ENCODE measurements at places on chromosomes 12 and 14.

GRCh38 chr12:127083008-127083949 lies 1183.7 kb upstream of the TMEM132C start:
- peak; percentile 37 for DNase-seq

DNA sequence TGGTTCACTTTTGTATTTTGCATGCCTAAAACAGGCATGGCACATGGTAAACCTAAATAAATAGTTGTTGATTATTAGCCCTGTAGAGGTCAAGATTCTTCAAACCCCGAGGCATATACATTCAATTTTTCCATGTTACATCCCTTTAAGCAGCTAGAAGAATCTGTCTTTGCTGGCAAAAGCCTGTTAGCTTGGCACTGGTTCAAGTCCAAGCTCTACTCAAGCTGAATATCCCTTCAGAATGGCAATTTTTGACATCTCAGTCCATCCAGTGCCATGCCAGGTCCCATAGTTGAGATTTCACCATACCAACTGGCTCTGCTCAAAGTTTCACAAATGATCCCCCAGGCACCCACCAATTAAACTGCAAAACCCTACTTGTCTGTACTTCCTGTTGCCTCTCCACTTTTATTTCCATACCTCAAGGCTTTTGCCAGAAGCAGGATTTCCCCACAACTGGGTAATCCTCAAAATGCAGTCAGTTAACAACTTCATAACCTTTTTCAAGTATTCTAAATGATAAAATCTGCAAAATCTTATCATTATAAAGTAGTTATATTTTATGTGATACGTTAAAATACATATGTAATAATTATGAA lies 9.0 kb upstream of the DCN start:
- DNase-seq, result no peak

- DNase-seq, result peak; percentile 79
These were observed at the start of gene NFATC4 for GRCh38 chr14:24367514-24368211. Gene NFATC4 (plus strand): TSS chr14:24368184. CDS start chr14:24368341, 157 bp downstream.

DNA sequence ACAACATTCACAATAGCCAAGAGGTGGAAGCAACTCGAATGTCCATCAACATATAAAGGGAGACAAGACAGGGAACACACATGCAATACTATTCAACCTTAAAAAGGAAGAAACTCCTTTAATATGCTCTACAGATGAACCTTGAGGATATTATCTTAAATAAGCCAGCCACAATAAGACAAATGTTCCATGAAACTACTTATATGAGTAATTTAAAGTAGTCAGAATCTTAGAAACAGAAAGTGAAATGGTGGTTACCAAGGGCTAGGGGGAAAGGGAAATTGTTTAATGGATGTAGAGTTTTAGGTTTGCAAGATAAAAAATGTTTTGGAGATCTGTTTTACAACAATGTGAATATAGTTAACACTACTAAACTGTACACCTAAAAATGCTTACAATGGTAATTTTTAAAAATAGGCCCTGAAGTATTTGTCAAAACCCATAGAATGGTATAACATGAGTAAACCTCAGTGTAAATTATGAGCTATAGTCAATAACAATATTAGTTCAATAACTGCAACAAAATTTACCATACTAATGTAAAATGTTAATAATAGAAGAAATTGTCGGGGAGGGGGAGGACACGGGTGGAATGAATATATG lies 71.1 kb downstream of the EGLN3 start:
- DNase-seq, result no peak

GRCh38 chr14:95361373-95362137 lies 41.8 kb upstream of the CLMN start:
- DNase-seq, result no peak

GRCh38 chr12:113245695-113246477 lies 24.6 kb downstream of the TPCN1 start:
- peak; percentile 76 for DNase-seq

GRCh38 chr14:78202163-78202562 lies 32.0 kb downstream of the NRXN3 start:
- DNase-seq, result no peak

DNA sequence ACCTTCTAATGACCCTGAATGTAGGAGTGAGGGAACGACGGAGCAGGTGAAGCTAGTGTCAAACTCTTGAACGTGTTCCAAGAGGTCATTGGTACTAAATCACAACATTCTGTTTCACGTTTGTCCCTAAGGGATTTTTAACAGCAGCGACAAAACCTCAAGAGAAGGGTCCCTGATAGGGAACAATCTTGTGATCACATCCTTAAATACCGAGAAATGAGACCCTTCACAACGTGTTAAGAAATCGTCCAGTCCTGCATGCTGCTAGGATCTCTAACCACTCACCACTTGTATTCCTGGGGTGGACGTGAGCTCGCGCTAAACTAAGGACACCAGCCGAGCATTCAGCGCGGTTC lies 134.1 kb upstream of the KRAS start:
- no peak for DNase-seq

DNA sequence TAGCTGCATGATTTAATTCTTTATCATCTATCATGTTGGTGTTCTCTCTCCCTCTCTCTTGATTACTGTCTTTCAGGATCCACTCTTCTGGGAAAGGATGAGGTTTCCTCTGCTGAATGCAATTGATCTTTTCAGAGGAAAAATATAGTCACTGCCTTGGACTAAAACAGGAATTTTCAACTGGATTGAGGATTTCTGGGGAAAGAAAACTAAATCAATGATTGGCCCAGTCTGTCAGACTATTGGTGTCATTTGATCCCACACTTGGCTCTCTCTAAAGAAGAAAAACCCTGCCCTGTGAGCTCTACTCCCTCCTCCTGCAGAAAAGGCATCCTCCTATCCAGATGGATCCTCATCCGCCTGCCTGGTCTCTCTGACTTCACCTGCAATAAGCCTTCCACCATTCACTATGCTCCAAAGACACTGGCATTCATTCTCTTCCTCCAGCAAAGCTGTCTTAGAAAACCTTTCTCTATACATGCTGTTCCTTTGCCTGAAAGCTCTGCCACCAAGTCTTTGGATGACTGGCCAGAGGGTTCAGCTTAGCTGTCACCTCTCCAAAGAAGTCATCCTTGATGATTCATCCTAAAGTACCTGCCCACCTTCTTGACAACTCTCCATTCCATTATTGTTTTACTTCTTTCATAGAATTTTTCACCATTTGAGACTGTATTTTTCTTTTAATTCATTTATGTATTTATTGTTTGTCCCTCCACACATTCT lies 127.7 kb upstream of the CAND1 start:
- DNase-seq, result no peak

DNA sequence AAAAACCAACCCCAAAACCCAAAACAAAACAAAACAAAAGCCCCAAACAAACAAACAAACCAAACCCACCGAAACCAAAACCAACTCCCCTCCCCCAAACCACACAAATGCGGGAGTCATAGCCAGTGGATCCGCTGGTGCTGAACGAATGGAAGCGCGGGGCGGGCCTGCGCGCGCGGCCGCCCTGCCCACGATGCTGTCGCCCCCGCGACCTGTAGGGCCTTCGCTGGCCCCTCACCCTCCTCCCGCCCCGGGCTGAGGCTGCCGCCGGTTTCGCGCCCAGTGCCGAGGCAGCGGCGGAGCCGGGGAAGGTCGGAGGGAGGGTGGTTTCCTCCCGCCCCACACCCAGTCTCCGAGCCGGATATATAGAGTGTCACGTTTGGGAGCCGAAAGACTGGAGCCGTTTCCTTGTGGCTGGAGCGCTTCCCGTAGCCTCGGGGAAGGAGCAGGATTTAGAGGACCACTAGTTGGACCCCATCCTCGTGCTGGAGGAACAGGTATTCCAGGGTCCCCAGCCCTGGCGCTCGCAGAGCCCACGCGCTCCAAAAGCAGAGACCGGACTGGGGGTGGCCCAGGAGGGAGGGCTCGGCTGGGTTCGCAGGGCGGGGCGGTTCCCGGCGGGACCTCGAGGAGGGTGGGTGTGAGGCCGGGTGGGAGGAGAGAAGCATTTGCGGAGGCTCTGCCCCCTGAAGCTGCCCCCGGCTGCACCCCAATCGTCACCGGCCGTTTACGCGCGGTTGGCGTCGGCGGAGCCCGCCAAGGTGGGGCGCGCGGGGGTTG lies at the start of gene FAR2:
Gene FAR2 (plus strand): TSS at position 368 of the 780 bp plus-strand sequence. CDS start 121,172 bp downstream, outside the sequence.
- no peak for DNase-seq

DNA sequence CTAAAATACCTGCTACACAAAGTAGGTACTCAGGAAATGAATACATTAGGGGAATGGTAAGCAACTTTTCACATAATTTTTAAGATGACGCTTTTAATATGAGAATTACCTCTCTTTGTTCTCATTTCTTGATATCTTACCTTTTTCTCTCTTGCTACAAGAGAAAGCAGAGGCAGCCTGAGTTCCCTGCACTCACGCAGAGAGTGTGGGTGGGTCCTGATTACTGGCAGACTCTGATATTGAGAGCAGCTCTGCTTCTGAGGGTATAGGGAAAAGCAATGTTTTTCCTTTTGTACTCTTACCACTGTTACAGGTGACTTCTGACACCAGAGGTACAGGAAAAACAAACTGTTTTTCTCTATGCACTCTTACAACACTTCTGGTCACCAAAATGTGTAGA lies 420.2 kb upstream of the TMTC1 start:
- no peak for DNase-seq

- DNase-seq, result no peak
These were observed 37.1 kb upstream of the PLXNC1 start for GRCh38 chr12:94111302-94111701.

DNA sequence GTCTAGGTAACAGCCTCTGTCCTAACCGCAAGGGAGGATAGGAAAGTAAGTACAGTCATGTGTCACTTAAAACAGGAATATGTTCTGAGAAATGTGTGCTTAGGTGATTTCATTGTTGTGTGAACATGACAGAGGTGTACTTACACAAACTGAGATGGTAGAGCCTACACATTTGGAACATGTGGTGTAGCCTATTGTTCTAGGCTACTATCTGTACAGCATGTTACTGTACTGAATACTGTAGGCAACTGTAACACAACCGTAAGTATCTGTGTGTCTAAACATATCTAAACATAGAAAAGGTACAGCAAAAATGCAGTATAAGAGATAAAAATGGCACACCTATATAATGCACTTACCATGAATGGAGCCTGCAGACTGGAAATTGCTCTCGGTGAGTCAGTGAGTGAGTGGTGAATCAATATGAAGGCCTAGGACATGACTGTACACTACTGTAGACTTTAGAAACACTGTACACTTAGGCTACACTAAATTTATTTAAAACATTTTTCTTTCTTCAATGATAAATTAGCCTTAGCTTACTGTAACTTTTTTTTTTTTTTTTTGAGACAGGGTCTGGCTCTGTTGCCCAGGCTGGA lies 13.2 kb upstream of the MDM2 start:
- no peak for DNase-seq

DNA sequence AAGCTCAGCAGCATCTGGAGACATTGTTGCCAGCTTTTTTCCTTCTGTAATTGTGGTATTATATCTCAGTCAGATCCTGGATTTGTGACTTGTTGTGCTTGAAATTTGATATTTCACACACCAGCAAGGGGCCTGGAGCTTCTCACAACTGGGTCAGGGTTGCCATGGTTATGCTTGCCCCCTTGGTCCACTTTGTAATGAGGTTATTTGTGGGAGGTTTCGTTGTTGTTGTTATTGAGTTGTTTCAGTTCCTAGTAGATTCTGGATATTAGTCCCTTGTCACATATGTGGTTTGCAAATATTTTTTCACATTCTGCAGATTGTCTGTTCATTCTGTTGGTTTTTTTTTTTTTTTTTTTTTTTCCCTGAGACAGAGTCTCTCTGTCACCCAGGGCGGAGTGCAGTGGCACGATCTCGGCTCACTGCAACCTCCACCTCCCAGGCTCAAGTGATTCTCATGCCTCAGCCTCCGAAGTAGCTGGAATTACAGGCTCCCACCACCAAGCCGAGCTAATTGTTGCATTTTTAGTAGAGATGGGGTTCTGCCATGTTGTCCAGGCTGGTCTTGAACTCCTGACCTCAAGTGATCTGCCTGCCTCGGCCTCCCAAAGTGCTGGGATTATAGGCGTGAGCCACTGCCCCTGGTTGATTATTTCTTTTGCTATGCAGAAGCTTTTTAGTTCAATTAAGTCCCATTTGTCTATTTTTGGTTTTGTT lies 80.6 kb upstream of the ETV6 start:
- no peak for DNase-seq

DNA sequence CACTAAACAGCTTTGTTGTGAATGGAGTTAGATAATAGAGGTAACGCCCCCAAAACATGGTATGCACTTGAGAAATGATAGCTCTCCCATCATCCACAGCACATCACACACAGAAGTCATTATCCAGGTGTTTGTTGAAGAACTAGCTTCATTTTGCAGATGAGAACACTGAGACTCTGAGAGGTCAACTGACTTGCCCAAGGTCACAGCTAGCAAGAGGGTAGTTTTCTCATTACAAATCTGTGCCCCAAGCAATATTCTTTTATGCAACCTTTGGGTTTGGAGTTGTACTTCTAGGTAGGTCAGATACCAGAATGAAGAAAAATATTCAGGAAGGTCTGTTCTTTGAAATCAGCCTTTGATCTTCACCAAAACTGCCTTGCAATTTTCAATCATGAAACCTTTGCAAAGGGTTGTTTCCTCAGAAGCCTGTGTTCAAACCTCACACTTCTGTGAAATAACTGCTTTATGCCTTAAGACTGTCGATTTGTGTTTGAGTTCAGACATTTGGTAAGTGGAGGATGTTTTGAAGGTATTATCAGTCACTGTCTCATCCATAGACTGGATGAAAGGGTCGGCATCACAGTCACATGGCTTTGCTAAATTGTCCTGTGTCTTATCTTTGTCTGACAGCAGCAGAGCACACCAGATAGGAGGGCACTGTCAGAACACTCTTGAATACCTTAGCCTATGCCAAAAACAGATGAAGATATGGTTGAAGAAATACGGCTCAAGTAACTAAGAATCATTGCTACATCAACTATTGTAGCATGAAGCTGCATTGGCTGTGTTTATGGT lies 233.2 kb upstream of the BTG1 start:
- no peak for DNase-seq

- peak; percentile 23 for DNase-seq
These were observed 1.6 kb upstream of the C12orf71 start for GRCh38 chr12:27083861-27084394.

GRCh38 chr14:95892142-95892541 lies 15.5 kb downstream of the TUNAR start:
- DNase-seq, result no peak

- no peak for DNase-seq
These were observed 126.0 kb upstream of the PARP11 start for GRCh38 chr12:3998968-3999792.

Measured in BJ (cell line).